ENCODE measurements at places on chromosomes 6 and 20. TPM values are rescaled to one million over a fixed set of nuclear protein-coding genes. Genes with fewer than 3 reads are reported as not detected.

Gene TRIM15
- not detected for total RNA-seq

Gene ABHD16B
- total RNA-seq, result not detected

Gene KIAA0408
- total RNA-seq, result 12.8 TPM

Gene TPD52L1
- 21.7 TPM for total RNA-seq

Gene MCM3
- 85.7 TPM for total RNA-seq

Gene PRR18
- not detected for total RNA-seq

Gene TRERF1
- 12.0 TPM for total RNA-seq

Gene GPR63
- 0.27 TPM for total RNA-seq

Gene CDC5L
- 27.2 TPM for total RNA-seq

Gene MUC22
- total RNA-seq, result not detected
